Effector memory CD4-positive, alpha-beta T cell (primary cell): ENCODE measurements at places on chromosomes 2 and 18.

DNA sequence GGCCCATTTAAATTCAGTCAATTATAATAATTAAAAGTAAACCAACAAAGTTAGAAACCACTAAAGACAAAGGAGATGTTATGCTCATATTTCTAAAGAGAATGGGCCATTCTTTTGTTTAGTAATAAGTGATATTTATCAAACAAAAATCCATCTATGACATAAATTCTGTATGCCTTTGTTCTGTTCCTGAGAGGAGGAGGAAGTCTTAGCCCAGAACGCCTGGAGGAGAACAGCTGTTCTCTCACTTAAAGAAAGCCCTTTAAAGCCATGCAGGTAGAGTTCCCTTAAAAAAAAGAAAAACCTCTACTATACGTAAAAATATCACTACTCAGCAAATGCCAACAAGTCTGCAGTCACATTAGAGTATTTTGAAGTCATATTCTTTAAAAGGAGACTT, 15.5 kb downstream of the LAMA1 start:
- DNase-seq = no peak

DNA sequence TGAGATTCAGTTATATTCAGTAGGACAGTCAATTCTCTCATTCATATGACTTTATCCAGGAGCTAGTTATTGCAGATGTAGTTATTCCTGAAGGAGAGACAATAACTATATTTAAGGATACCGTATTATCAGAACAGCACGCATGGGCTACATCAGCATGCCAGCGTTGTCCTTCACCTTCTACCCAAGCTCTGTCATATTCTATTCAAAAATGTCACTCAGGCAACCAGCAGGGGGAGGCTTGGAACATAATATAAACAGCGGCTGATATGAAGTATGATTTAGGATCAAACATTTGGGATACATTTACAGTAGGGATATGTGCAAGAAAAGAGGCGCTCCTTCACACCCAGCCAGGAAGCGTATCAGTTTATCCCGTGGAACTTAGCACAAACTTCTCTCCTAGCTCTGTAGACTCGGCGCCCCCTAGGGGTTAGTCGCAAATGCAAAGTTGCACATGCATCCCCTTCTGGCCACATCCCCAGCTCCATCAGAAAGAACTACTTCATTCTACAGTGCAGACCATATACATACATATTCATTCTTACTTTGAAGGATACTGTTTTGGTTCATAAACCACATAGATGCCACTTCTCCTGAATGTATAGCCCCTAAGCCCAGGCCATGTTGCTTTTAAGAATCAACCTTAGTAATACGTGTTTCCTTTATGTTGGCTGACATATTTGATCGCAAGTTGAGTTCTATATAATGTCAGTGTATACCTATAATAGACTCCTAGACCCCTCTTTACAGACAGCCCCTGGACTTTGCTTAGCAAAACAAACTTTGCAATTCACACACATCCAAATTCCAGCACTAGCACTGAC, 759.4 kb downstream of the ADCYAP1 start:
- DNase-seq = no peak

- no peak for DNase-seq
These were observed 154.3 kb downstream of the NRP2 start for GRCh38 chr2:205836477-205837221.

DNA sequence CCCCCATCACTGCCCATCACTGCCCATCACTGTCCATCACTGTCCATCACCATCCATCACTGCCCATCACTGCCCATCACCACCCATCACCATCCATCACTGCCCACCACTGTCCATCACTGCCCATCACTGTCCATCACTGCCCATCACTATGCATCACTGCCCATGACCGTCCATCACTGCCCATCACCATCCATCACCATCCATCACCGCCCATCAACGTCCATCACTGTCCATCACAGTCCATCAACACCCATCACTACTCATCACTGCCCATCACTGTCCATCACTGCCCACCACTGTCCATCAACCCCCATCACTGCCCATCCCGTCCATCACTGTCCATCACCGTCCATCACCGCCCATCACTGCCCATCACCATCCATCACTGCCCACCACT, 57.8 kb upstream of the OTOS start:
- no peak for DNase-seq

GRCh38 chr18:59061914-59062642, 77.6 kb upstream of the SEC11C start:
- DNase-seq = no peak

DNA sequence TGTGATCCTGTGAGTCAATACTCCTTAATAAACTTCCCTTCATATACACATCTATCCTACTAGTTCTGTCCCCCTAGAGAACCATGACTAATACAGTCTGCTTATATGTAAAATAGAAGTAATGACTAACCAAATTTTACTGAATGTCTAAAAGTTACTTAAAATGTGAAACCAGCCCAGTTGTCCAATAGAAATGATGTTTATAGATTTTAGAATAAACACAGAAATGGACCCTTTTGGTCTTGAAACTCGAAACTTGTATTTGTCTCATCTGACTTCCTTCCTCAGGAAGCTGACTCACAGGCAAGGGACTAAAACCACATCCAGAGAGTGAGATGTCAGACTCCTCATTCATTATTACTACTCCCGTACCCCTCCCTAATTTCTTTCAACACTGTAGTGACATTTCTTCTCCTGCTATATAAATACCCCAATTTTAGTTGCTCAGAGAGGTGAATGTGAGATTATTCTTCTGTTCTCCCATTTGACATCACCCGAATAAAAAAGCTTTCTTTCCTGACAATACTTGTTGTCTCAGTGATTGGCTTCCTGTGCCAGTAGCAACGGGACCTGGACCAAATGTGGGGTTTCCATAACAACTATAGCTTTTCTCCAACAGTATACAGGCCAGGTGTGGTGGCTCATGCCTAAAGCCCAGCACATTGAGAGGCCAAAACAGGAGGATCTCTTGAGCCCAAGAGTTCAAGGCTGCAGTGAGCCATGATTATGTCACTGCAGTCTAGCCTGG, 486.0 kb downstream of the ERBB4 start:
- no peak for DNase-seq

- DNase-seq = no peak
These were observed 502.1 kb downstream of the PARD3B start for GRCh38 chr2:205047273-205047839.

- no peak for DNase-seq
These were observed 4.8 kb upstream of the ITPRIPL1 start for GRCh38 chr2:96320326-96320725.

DNA sequence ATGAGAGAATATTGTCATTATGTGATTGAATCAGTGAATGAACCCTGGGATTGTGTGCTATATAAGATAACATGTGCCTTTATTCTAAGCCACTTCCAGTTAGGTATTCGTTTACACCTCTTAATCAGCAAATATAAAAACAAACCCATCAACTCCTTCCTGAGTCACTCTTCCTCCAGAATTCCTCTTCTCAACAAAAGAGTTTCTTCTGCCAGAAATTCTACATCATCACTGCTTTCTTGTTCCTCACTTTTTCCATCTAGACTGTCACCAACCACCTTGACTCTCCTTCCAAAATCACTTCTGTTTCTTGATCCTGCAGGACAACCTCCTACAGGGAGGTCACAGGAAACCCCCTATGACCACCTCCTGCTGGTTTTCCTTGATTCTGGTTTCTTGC, 261.4 kb downstream of the CYP26B1 start:
- no peak for DNase-seq

GRCh38 chr18:70293166-70293565, 4.3 kb downstream of the SOCS6 start:
- DNase-seq = no peak

GRCh38 chr2:79977792-79978191, 326.8 kb downstream of the LRRTM1 start:
- no peak for DNase-seq

- DNase-seq = no peak
These were observed 31.8 kb downstream of the GRB14 start for GRCh38 chr2:164589522-164589921.

GRCh38 chr2:238694922-238695321, 153.0 kb upstream of the TWIST2 start:
- no peak for DNase-seq

GRCh38 chr2:174662859-174663258, 65.3 kb upstream of the WIPF1 start:
- DNase-seq = no peak

- no peak for DNase-seq
These were observed 3.9 kb downstream of the TTL start for GRCh38 chr2:112485849-112486248.

- no peak for DNase-seq
These were observed 5.5 kb downstream of the NHEJ1 start for GRCh38 chr2:219155054-219155644.

- DNase-seq = no peak
These were observed 260.9 kb upstream of the CWC22 start for GRCh38 chr2:180268006-180268405.

GRCh38 chr18:78611869-78612268, 367.7 kb upstream of the SALL3 start:
- DNase-seq = no peak

GRCh38 chr18:45464619-45465018, 150.7 kb upstream of the SLC14A2 start:
- DNase-seq = no peak

GRCh38 chr18:35507192-35507591, 9.4 kb upstream of the INO80C start:
- DNase-seq = no peak

DNA sequence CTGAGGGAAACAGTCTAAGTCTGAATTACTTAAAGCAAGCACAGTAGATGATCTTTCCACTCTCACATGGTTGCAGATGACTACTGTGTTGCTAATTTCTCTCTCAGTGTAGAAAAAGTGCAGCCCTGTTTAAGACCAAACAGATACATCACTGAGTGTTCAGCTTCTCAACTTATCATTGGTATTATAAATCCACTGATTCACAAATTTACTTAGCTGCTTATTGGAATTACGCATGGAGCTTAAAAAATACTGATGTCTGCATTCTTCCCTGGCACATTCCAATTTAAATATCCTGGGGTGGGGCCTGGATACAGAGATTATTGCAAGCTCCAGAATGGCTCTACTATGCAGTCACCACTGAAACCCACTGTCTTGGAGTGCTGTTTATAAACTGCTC, 411.2 kb downstream of the RND3 start:
- no peak for DNase-seq

DNA sequence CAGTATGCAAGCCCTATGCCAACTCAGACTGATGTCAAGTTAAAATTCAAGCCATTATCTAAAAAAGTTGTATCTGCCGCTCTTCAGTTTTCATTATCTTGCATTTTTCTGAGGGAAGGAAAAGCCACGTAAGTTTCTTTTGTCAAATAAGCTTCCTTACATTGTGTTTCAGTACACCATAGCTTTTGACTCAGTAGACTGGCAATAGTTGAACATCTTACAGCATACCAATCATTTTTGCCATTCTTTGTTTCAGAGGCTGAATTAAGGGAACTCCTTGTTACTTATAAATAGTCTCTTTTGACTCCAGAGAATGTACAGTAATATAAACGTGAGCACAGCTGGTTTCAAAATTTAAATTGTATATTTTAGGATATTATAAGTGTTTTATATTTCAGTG, 120.6 kb downstream of the EHBP1 start:
- DNase-seq = no peak

GRCh38 chr2:27572998-27573429, 9.8 kb upstream of the ZNF512 start:
- DNase-seq = no peak

- no peak for DNase-seq
These were observed 121.8 kb upstream of the HNMT start for GRCh38 chr2:137842430-137842829.

DNA sequence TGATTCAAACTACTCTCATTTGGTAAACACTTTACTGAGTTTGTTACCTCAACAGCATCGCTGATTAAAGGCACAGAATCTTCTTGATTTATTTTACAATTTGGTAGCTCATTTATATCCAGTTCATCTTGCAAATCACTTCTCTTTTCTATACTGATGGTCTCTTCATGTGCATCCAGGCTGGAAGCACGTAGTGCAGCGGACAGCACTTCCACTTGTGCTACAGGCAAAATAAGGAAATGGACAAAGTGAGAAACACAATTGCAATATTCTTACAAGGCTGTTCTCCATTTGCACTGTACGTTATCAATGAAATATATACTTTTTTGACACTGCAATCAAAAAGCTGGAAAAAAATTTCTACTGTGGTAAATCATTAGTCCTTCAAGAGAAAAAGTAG, 51.0 kb downstream of the PPP4R1 start:
- no peak for DNase-seq

- DNase-seq = no peak
These were observed 108.5 kb upstream of the THOC1 start for GRCh38 chr18:376311-376710.

DNA sequence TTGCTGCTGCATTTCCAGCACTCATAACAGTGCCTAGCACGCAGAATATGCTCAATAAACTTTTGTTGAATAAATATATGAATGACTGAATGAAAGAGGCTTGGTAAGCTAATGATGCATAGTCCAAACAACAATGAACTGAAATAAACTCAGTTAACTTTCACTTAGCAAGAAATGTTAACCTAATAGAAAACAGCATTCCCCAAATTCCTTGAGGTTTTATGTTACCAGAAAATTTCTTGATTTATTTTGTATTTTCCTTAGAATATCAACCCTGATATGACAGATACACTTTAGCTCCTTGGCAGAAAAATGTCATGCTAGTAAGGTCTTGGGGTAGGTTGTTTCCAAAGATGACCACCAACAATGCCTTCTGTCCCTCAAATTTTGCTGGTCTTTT, 217.4 kb downstream of the KCNE4 start:
- no peak for DNase-seq

GRCh38 chr18:46222710-46223360, 118.7 kb downstream of the HAUS1 start:
- DNase-seq = no peak

DNA sequence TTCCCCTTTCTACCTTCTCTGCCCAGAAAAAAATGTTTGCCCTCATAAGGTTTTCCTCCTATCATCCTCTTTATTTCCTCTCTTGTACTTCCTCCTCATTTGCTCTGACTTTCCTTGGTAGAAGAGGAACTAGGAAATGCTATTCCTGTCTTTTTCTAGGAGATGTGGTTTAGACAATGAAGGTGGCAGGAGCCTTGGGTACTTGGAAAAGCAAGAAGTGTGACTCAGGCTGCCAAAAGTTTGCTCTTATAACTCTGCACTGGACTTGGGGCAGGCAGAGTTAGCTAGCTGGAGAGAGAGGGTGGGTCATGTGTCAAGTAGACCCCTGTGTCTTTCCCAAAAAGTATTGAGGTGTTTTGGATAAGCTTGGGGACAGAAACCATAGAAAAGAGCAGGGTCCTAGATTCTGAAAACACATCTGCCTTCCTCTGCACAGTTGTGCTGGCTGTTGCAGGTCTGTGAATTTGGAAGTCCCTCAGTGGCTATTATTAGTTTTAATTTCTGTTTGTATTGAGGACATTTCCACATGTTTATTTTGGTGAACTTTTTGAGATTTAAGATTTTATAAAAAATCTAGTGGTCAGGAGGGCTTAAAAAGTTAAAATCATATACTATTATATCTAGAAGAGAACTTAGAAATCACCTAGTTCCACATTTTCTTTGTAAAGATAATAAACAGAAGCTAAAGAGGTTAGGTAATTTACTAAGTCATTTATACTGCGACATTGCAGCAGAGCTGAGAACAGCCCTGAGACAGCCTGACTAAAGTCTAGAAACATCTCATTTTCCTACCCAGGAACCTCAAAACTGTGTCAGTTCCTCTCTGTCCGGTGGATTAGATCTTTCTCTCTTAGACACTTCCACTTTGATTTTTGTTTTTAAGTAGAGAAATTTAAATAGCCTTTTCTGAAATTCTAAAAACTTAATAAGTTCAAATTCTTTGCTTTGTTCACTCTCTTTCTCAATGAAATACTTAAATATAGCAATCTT, 16.0 kb downstream of the INSIG2 start:
- DNase-seq = no peak
